ENCODE measurements at places on chromosomes 13 and 19.

GRCh38 chr13:112054616-112055015, 12.3 kb upstream of the SOX1 start:
- DNase-seq = no peak

DNA sequence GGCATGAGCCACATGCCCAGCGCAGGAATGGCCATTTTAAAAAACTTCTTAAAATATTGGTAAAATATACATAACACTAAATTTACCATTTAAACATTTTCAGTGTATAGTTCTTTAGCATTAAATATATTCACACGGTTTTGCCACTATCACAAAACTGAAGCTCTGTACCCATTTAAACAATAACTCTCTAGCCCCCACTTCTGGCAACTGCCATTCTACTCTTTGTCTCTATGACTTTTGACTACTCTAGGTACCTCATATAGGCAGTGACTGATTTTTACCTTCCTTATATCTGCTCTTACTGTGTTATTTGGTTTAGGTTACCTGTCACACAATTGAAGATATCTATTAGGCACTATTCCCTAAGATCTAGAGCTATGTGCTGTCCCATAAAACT, 2.3 kb upstream of the KBTBD7 start:
- no peak for DNase-seq

GRCh38 chr13:33490461-33491327, 205.1 kb upstream of the STARD13 start:
- DNase-seq = peak; percentile 54

GRCh38 chr19:45496349-45496953, 396 bp downstream of the RTN2 start:
- DNase-seq = peak; percentile 69

DNA sequence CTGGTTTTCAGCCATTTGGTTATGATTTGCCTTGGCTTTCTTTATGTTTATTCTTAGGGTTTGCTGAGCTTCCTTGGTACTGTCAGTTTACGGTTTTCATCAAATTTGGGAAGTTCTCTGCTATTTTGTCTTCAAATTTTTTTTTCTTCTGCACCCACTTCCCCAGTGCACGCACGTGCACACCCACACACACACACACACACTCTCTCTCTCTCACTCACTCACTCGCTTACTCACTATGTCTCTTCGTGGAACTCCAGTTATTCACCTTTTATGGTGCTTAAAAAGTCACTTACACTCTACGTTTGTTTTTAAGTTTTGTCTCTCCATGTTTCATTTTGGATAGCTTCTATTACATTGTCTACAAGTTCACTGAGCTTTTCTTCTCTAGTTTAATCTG, 7.1 kb downstream of the AKAP11 start:
- DNase-seq = no peak

DNA sequence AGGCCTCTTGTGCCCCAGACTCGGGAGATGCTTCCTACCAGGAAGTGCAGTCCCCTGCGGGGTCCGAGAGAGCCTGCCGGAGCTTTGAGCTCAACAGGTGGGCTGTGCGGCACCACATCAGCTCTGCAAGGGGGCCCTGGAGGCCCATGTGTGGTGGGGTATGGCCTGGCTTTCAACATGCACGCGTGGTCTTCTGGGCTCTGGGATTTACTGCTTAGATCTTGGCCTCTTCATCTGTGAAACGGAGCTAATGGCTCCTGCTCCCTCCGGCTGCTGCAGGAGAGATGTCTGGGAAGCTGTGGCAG, 18.0 kb downstream of the NDUFB7 start:
- no peak for DNase-seq

DNA sequence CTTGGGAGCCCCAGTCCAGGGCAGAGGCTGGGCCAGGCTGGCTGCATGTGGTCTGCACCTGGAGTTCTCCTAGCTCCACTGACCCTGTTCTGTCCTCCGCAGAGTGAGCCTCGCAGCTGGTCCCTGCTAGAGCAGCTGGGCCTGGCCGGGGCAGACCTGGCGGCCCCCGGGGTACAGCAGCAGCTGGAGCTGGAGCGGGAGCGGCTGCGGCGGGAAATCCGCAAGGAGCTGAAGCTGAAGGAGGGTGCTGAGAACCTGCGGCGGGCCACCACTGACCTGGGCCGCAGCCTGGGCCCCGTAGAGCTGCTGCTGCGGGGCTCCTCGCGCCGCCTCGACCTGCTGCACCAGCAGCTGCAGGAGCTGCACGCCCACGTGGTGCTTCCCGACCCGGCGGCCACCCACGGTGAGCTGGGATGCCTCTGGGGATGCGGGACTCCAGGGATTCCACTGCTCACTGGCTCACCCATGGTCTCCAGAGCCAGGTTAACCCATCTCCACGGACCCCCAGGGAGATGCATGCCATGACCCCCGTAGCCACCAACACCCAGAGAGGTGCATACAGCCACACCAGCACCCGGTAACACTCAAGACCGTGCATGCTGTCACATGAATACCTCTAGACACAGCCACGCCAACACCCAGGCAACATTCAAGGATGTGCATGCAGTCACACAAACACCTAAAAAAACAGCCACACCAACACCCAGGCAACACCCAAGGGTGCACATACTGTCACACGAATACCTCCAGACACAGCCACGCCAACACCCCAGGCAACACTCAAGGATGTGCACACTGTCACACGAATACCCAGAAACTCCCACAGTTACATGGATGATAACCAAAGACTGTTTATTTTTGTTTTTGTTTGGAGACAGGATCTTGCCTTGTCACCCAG, 8.2 kb downstream of the PKN1 start:
- no peak for DNase-seq

DNA sequence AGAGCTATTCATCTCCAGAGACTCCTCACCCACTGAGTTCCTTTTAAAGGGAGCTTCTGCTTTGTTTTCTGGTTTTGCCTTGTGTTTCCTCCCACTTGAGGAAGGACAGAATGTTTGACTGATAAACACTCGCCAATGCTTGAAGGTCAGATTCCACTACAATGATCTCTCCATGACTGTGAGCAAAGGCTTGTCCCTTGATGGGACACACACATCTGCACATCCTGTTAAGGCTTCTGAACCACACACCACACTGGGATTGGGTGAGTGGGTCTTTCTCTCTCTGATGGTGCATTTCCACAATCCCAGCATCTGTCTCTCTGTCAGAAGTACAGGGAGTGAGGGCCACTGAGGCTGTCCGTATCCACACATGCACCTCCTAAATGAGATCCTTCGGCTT, 245.3 kb downstream of the IRS2 start:
- DNase-seq = no peak

DNA sequence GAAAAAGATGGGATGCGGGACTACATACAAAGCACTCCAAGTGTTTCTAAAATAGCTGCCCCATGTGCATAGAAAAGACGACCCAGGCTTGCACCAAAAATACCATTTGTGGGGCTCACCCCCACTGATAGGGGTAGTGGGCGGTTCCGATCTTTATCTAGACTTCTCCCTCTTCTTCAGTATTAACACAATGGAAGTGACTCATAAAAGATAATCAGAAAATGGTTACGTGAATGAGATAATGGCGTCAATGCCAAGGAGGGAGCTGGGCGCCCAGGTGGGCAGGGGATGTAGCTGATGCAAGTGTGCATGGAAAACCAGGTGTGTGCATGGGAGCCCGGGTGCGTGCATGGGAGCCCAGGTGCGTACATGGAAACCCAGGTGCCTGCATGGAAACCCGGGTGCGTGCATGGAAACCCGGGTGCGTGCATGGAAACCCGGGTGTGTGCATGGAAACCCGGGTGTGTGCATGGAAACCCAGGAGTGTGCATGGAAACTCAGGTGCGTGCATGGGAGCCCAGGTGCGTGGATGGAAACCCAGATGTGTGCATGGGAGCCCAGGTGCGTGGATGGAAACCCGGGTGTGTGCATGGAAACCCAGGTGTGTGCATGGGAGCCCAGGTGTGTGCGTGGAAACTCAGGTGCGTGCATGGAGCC, 32.7 kb downstream of the LAMP1 start:
- DNase-seq = no peak
